ENCODE measurements at places on chromosomes 6 and 20. TPM values are rescaled to one million over a fixed set of nuclear protein-coding genes. Genes with fewer than 3 reads are reported as not detected.

The UNC5CL gene
- 2.1 TPM for total RNA-seq

The GPR6 gene
- not detected for total RNA-seq

The HLA-DOB gene
- total RNA-seq: 8.1 TPM

The PSORS1C1 gene
- not detected for total RNA-seq

The ULBP2 gene
- 2.9 TPM for total RNA-seq

The APOM gene
- total RNA-seq: 1.9 TPM

The TBX18 gene
- not detected for total RNA-seq

The MARCKS gene
- total RNA-seq: 0.12 TPM

All from T-helper 1 cell treated with Interleukin-12 subunit alpha and Interleukin-12 subunit beta and Interleukin-4 antibody, amounts not matched to agents 30 ng/mL and 1 ng/mL, for 36 hours (primary cell).